ENCODE measurements at places on chromosomes 6 and 20.

- DNase-seq: no peak
Observed at GRCh38 chr6:10393544-10394225, 21.2 kb downstream of the TFAP2A start.

DNA sequence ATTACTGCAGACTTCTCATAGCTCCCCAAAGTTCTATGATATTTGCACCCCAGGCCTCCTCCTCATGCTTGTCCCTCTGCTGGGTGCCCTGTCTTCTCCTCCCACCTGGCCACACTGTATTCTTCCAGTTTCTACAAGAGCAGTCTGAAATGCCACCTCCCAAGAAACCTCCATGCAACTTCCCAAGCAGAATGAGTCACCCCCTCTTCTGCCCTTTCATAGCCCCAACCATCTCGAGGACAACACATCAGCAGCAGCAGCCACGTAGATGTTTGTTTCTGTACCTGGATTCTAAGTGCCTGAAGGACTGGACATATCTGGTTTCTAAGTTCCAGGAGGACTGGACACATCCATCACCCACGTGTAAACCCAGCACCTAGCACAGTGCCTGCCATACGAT lies 6.6 kb upstream of the ULBP2 start:
- no peak for DNase-seq

DNA sequence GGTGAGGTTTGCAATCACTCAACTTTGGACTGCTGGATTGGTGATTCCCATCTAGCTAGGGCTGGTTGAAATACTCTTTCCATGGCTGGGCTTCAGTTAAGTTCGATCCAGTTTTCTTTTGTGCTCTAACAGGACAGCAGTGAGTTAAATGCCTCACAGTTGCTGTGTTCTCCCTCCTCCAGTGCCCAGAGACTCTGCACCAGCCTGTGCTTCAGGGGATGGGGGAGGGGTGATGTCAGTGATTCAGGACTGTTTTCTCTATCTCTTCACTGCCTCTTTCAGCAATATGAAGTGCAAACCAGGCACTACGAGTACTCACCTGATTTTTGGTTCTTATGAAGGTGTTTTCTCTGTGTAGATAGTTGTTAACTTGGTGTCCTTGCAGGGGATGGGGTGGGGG lies 88.2 kb upstream of the FAM83B start:
- no peak for DNase-seq

DNA sequence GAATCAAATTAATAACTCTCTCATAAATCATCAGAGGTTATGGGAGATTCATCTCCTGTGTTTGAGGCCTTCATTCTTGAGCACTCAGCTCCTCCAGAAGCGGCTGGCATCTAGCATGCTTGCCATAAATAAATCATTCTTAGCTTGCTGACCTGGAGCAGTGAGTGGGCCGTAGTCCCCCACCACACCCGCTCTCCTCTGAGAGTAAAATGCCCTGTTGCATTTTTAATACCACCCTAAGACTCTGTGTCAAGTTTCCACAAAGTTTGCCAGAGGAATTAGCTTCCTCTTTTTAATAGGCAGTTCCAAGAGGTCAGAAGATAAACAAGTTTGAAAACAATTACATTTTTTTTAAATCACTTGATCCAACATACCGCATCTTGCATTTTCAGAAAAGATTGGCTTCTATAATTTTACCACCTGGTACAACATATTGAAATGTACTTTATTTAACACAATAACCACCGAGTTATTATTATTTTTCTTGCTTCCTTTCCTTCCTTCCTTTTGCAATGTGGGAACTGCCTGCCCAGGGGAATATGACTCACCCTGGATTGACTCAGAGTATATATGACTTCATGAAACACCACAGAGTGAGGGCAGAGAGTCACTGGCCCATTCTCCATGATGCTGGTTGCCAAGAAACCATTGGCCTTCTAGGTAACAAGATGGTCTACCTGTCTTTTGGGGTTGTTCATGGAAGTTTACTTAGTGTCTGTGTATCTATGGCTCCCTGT lies 29.4 kb upstream of the CLIC5 start:
- no peak for DNase-seq

DNA sequence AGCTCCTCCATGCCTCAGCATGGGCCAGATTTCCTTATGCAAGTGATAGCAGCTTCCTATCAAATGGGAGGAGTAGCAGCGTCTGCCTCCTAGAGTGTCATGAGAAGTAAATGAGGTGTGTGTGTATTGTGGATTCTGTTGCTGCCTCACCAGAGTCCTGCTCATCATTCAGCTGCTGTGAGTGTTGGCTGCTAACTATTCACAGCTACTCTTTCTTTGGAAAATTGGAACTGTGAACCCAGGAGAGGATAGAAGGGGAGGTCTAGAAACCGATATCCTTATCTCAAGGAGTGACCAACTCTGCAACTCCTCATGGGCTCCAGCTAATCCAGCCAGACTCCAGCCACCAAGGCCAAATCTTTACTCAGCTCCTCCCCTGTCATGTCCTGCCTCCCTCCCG lies 63.3 kb downstream of the TOX2 start:
- DNase-seq: no peak

DNA sequence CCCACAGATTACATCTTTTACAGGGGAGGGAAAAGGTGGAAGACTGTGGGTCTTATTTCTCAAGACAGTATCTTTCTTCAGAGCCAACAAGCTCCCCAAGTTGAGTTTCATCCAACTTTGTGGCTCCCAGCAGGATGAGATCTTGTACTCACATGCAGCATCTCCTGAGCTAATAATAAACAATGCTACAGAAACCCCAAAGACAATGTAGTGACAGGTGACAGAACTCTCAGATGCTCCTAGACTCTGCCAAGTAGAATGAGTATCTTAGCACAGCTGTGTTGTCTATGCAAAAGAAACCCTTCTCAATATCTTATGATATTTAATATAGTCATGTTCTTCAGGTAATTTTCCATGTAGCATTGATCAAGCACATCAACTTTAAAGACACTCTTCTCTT lies 90.0 kb downstream of the TBX18 start:
- DNase-seq: no peak

GRCh38 chr6:79862126-79862525 lies 85.2 kb downstream of the ELOVL4 start:
- no peak for DNase-seq

DNA sequence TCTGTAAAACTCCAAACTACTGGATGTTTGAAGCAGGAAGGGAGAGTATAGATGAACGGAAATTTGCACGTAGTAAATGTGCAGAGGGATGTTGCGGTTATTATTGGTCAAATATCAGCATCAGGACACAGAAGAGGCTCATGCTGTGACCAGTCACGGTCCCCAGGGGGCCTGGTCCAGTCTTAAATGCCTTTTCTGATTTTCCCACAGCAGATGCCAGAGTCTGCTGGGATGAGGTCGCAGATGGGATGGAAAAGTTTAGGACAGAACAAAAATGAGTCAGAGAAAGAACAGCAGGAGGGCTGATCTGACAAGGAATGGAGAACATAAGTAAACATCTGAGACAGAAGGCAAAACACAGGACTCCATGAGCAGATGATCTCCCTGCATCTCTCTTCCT lies 11.7 kb upstream of the SIRPG start:
- no peak for DNase-seq

- DNase-seq: no peak
Observed at GRCh38 chr6:137001299-137001976, 43.3 kb downstream of the IL20RA start.

DNA sequence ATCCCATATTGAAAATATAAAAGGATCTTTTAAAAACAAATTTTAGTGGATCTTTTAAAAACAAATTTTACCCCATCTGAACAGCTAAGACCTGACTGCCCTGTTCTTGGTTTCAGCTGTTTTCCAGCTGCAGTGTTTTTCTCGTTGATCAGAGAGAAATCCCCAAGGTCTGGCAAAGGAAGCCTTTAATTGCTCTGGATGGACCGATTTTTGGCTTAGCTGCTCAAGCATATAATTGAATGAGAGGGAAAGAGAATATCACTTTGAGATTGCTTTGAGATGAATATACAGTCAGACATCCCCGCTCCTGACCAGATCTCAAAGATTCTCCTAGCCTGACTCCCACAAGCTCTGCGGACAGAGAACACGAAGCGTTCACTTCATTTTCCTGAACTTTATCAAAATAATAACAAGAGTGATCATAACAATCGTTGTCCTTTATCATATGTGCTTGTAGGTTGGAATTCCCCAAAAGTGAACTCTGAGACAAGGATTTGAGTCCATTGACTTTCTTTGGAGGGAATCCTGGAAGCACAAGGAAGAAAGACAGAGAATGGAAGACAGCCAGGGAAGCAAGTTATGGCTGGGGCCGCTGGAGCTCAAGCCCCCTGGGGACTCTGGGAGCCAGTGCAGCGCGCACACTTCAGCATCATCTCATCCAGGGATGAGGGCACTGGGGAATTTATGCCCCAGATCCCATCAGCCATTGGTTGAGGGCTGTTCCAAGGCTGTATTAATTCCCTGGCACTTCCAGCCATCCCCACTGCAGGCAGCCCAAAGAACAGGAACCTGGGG lies 101.3 kb downstream of the SNX5 start:
- no peak for DNase-seq

DNA sequence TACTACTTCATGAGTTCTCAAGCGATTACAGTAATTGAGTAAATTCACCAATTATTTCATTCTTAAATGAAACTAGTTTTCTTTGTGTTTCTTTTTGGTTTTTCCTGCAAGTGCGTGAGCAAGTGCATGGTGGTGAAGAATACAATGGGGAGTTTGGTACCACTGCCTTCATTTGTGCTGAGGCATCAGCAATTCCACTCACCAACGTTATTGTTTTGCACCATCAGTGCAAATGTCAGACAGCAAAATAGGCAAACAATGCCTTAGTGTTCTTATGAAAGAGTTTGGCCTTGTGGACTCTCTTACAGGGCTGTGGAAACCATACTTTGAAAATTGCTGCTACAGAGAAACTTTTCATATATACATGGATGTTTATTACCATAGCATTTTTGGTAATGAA lies 8.2 kb downstream of the CDH26 start:
- DNase-seq: no peak

DNA sequence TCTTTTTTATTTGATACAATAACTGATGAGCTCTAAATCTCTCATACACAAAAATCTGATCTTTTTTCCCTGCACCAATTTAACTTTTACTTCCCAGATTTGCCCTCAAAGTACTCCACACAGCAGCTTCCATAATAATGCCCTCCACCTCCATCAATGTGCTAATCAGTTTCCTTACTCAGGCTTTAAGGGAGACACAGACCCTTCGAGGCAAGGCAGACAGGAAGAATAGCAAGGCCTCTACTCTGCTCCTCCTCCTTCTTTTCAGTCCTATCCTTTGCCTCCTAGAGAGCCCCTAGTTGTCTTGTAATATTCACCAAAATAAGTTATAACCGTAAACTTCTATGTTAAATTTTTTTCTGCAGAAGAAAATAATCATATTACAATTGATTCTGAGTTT lies 444.9 kb upstream of the RNF217 start:
- no peak for DNase-seq

- DNase-seq: no peak
Observed at GRCh38 chr6:117354671-117355070, 71.1 kb downstream of the ROS1 start.

DNA sequence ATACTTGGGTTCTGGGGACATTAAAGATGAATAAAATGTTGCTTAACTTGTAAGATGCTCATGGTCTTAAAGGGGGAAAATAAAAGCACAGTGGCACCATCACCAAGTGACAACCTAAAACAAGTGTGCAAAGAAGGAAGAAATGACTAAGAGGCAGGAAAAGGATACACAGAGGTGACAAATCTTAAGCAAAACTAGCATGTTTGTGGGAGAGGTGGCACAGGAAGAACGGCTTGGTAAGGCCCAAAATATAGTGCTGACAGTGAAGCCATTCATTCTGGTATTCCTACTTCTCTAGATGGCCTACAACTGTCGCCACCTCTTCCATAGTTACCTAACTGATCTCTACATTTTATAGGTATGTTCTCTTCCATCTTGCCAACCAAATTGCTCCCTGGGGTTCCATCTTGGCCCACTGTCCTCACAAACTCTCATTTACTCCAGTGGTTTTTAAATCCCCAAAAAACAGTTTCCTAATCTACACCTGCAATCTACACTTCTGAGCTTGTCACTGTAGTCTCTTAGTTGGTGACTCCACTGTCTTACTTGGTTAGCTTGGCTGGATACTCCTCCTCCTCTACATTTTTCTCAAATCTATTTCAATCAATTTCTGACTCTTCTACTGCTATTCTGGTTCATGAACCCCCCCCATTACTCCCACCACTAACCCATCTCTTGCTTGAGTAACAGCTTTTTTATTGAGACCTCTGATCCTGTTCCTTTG lies 33.5 kb downstream of the FAM8A1 start:
- DNase-seq: no peak

DNA sequence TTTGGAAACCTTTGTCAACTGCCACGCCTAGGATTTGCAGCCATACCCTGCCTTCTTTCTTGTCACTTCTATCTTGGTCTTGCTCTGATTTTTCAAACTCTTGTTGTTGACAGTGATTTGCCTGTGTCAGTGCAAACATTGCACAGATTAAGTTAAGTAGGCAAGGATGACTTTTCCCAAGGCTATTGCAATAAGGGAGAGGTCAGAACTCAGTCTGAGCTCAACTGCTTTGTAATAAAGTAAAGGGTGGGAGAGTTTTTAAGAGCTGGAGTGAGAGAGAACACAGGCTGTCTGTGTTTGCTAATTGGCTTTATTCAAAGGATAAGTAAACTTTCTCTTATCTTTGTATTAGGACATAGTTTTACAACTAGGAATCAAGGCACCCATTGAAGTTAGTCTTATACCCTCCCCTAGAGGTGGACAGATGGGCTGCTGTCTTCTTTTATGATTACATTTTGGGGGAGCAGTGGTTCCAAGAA lies 448.6 kb downstream of the PHF3 start:
- DNase-seq: no peak

GRCh38 chr6:157267109-157267611 lies 56.2 kb downstream of the TMEM242 start:
- DNase-seq: no peak

DNA sequence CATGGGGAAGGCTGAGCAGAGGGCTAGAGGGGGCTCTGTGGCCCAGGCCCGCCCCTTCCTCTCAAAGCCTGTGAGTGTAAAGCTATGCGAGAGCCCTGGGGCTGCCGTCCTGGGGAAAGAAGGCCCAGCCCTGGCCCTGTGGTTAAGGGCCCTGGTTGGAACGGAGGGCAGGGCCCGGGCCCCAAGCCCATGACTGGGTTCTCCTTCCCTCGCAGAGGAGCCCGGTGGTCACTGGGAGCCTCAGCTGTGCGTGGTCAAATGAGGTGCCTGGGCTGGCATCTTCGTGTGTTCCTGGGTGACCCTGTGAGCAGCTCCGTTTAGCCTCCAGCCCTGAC lies 56.0 kb downstream of the SMOC2 start:
- DNase-seq: no peak

GRCh38 chr6:98821756-98822405 lies 12.5 kb upstream of the POU3F2 start:
- no peak for DNase-seq
